ENCODE measurements at places on chromosomes 4 and X.

DNA sequence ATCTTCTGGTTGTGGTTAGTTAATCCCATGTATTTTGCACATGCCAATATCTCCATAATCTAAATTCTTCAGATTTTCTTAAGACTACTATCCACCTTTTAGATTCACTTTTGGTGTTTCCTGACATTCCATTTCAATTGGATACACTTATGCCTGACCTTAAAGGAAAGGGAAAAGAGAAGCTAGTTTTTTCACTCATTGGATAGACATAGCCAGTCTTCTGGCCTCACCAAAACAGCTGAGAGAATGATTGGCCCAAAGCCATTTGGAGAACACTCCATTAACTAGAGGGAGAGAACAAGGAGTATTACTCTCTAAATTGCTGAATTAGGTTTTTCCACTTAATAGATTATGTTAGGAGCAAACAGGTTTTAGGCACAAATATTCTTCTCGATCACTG, 4.0 kb downstream of the PRPS1 start:
- DNase-seq: peak; percentile 2

DNA sequence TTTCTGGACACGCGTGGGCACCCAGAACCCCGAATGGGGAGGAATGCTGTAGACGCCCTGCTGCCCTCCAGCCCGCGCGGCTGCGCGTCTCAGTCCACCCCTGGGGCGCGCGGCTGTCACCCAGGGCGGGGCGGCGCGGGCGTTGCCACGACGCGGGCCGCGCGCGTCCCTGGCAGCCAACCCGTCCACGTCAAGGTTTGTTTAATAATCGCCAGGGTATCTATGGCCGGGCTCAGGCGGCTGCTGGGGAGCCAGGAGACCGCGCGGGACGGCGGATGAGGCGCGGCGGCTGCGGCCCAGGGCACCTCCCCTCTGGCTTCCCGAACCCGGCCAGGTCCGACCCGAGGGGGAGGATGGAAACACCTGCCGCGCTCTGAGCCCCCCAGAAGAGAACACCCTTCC, at the start of gene SPATA18:
Gene SPATA18 (plus strand): TSS at position 92 of the 402 bp plus-strand sequence. CDS start 401 bp downstream, outside the sequence.
- no peak for DNase-seq

GRCh38 chr4:80101792-80102116, 28.7 kb upstream of the ANTXR2 start:
- no peak for DNase-seq

GRCh38 chr4:128768373-128768996, 41.0 kb upstream of the JADE1 start:
- DNase-seq: no peak

GRCh38 chr4:174230680-174231079, 52.8 kb downstream of the FBXO8 start:
- DNase-seq: no peak

- DNase-seq: no peak
Observed at GRCh38 chr4:85861064-85861765, 386.3 kb downstream of the ARHGAP24 start.

- DNase-seq: no peak
Observed at GRCh38 chr4:189769131-189769530, 171.5 kb upstream of the FRG1 start.

DNA sequence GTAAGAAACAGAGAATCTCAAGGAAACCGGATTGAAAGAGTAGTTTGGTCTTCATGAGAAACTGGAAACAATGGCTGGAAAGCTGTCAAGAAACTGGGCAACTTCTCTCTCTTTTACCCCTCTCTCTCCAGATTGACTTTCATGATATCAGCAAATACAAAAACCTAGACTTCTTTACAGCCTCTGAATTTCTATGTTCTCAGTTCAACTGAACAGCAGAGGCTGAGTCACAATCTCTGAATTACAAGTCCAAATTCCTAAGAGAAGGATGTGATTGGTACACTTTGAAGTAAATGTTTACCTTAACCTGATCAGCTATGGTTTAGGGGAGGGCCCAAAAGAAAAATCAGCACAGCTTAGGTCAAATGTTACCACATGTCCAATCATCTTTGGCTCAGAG, 974.9 kb downstream of the RPA4 start:
- no peak for DNase-seq

DNA sequence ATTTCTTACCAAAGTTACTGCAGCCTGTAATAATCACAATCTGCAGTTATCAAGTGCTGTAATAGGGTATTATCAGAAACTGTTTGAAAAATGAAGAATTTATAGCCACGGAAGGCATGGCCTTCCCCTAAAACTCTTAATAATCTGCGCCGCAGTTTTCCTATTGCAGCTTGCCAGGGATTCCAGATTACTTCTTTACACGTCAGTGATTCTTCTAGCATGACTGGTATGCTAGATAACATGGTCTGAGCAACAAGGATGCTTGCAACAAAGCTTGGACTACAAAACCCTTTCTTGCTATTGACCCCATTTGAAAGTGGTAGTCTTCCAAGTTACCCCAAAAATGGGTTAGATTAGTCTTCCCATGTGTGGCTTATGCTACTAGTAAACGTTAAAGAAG, 47.2 kb upstream of the GK2 start:
- no peak for DNase-seq

GRCh38 chr4:158664806-158665205, 6.9 kb downstream of the C4orf46 start:
- no peak for DNase-seq

GRCh38 chr4:113537628-113538027, 223.9 kb downstream of the CAMK2D start:
- DNase-seq: no peak

DNA sequence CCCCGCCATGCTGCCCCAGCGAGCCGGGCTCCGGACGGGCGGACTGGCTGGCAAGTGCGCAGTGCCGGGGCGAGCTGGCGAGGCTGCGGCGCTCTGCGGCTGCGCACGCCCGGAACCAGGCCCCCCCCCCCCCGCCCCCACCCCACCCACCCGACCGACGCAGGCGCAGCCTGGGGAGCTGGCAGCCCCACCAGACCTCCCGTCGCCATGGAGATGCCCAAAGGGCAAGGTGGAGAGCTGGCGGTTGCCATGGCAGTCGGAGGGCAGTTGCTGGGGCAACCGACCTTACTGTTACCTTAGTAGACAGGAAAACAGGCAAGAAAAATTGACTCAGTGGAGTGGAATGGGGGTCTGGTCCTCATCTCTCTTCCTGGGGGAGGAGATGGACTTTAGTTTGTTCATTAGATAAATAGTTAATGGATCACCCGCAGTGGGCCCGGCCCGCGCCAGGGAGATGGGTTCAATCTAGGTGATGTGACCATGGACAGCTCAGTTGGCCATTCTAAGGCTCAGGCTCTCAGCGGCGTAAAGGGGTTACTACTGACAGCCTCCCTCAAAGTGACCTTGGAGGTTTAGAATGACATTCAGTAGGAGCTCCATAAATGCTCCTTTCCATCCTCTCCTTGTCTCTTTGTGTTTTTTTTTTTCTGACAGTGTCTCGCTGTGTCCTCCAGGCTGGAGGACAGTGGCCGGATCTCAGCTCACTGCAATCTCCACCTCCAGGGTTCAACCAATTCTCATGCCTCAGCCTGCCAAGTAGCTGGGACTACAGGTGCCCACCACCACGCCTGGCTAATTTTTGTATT, at the start of gene PCSK1N:
Gene PCSK1N (minus strand): TSS at position 87 of the 806 bp plus-strand sequence. CDS start 78 bp downstream, at position 9.
- no peak for DNase-seq

GRCh38 chrX:85084770-85085393, 81.2 kb downstream of the APOOL start:
- peak; percentile 49 for DNase-seq

GRCh38 chr4:161285461-161285860, 878.3 kb downstream of the FSTL5 start:
- no peak for DNase-seq

DNA sequence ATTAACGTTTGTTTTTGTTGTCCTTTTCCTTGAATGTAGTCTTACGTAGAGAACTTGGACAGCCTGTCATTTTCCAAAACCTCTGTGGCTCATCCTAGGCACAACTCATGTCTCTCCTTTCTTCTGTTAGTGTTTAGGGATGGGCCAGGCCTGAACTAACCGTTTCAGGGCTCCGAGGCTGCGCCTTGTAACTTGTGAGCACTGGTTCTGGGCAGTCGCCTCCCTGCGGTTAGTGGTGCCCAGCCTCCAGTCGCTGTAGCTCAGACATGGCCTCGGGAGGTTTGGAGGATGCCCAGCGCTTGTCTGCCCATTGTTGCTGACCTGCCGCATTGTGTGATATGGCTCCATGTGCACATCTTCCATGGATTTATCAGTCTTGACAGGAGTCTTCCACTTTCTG, 32.8 kb downstream of the TMEM131L start:
- no peak for DNase-seq

- no peak for DNase-seq
Observed at GRCh38 chrX:143500751-143501150, 16.5 kb downstream of the SPANXN3 start.
